ENCODE measurements at places on chromosomes 6 and 20. TPM values are rescaled to one million over a fixed set of nuclear protein-coding genes. Genes with fewer than 3 reads are reported as not detected.

- no peak overlapping the region for H3K27ac ChIP-seq
- no peaks in the 10 kb centered on the region for H3K27me3 ChIP-seq
- H3K4me3 ChIP-seq, result no peak overlapping the region
Measured at GRCh38 chr6:75755704-75756103, 6.7 kb downstream of the MYO6 start.

DNA sequence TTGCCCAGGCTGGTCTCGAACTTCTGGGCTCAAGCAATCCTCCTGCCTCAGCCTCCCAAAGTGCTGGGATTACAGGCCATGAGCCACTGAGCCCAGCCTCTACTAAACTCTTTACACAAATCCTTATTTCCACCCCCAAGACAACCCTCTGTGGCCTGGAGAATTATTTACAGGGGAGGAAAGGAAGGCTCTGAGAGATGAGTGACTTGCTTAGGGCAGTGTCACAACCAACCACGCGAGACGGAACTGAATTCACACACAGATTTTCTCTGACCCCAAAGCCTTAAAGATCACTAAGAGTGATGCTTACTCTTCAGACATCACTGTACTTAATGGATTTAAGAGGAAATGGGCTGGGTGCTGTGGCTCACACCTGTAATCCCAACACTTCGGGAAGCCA, 86.2 kb downstream of the RIPOR3 start:
- H3K4me1 ChIP-seq, result no peaks in the 10 kb centered on the region
- H3K27me3 ChIP-seq, result no peaks in the 10 kb centered on the region
- H3K4me3 ChIP-seq, result no peak overlapping the region
- H3K27ac ChIP-seq, result no peak overlapping the region
- H3K36me3 ChIP-seq, result no peaks in the 10 kb centered on the region

- no peaks in the 10 kb centered on the region for H3K27me3 ChIP-seq
- no peak overlapping the region for H3K27ac ChIP-seq
- H3K36me3 ChIP-seq, result no peaks in the 10 kb centered on the region
- peaks cover 11% of the 10 kb centered on the region for H3K4me1 ChIP-seq
- H3K4me3 ChIP-seq, result no peak overlapping the region
Measured at GRCh38 chr6:109118871-109119354, 23.6 kb downstream of the CEP57L1 start.

GRCh38 chr20:50475681-50476292, 34.4 kb upstream of the PTPN1 start:
- no peaks in the 10 kb centered on the region for H3K4me1 ChIP-seq
- H3K27ac ChIP-seq, result peak overlapping the region; percentile 16
- DNase-seq, result no peak
- H3K36me3 ChIP-seq, result no peaks in the 10 kb centered on the region
- no peak overlapping the region for H3K4me3 ChIP-seq

TRIM10 gene
- total RNA-seq, result 0.12 TPM

DNA sequence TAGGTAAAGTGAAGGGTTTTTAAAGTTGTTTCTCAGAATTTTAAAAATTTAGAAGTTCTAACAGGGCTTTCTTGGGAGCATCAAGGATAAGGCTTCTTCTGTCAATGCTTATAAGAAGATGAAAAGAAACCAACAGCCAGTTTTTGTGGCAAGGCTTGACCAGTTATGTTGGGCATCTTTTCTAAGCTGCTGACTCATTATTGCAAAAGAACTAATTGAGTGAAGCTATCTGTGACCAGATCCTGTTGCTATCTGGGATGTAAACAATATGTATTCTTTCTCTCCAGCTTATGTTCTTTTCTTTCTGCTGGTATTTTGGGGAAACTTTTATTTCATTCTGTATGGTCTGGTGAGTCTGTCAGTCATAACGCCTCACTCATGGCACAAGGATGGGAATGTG, 643.8 kb downstream of the HDGFL1 start:
- H3K27ac ChIP-seq, result no peak overlapping the region
- H3K4me1 ChIP-seq, result no peaks in the 10 kb centered on the region
- no peaks in the 10 kb centered on the region for H3K27me3 ChIP-seq
- no peaks in the 10 kb centered on the region for H3K36me3 ChIP-seq

GRCh38 chr20:44900231-44900854, 9.5 kb upstream of the PABPC1L start:
- no peak overlapping the region for H3K27ac ChIP-seq
- H3K4me3 ChIP-seq, result no peak overlapping the region
- no peaks in the 10 kb centered on the region for H3K36me3 ChIP-seq

DNA sequence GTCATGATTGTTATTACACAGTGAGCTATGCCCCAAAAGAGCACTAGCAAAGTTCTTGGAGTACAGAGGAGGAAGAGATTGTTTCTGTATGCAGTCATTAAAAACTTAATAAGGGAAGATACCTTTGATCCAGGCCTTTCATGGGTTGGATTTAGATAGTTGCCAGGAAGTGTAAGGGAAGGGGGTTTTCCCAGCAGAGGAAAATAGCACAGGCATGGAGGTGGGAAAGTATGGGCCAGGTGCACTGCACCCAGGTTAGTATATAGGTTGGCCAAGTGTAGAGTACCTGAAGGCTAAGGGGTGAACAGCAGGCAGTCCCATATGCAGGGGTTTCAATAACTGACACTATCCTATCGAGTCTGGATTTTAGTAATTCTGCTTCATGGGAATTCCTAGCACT, 101.4 kb downstream of the SOBP start:
- no peak overlapping the region for H3K4me3 ChIP-seq
- H3K27ac ChIP-seq, result no peak overlapping the region
- no peak for DNase-seq
- H3K36me3 ChIP-seq, result no peaks in the 10 kb centered on the region
- H3K27me3 ChIP-seq, result no peaks in the 10 kb centered on the region

DNA sequence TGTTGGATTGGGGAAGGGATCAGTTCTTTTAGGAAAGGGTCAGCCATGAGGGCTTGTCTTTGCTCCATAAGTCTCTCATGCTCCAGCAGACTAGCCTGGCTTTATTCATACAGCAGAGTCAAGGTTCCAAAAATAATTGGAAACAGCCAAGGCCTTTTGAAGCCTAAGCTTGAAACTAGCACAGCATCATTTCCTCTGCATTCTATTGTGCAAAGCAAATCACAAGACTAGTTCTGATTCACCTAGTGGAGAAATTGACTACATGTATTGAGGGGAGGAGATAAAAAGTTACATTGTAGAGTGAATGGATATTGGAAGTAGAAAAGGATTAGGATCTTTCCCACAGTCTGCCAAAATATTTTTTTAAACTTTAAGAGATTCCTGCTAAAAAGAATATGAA, 159.3 kb upstream of the PLCB4 start:
- no peak overlapping the region for H3K27ac ChIP-seq
- H3K36me3 ChIP-seq, result no peaks in the 10 kb centered on the region
- DNase-seq, result no peak
- no peak overlapping the region for H3K4me3 ChIP-seq

DNA sequence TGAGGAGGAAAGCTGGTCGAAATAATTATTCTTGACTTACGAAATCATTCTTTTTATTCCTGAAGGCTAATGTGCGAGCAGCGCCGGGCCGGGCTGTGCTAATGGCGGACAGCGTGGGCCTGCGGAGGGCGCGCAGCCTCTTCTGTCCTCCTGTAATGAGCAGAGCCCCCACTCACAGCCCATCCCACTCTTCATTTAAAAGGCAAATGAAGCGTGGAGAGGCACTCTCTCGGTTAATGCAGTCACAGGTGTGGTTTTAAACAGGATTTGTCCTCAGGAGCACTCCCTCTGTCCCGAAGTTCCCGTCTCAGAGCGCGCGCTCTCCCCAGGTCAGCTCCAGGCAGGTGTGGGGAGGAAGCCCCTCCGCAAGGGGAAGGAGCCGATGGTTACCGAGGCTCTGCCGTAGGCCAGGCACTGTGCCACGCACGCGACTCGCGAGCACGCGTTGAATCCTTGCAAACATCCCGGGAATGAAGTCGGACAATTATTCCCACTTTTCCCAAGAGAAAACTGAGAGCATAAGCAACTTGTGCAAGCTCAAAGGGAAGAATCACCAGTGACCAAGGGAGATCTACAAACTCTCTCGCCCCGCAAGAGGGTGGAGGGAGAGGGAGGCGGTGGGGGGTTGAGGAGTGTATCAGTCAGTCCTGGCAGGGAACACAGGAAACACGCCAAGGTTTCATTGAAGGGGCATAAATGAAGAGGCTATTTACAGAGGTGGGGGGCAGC, 35.5 kb upstream of the ZFAND3 start:
- peak; percentile 41 for DNase-seq
- H3K4me3 ChIP-seq, result peak overlapping the region; percentile 27
- no peaks in the 10 kb centered on the region for H3K36me3 ChIP-seq
- peaks cover 7% of the 10 kb centered on the region for H3K27me3 ChIP-seq

MTG2 gene
- 16.7 TPM for total RNA-seq

GRCh38 chr20:50523552-50524167, 13.5 kb downstream of the PTPN1 start:
- no peak overlapping the region for H3K4me3 ChIP-seq
- H3K4me1 ChIP-seq, result peaks cover 20% of the 10 kb centered on the region
- H3K27me3 ChIP-seq, result no peaks in the 10 kb centered on the region

DNA sequence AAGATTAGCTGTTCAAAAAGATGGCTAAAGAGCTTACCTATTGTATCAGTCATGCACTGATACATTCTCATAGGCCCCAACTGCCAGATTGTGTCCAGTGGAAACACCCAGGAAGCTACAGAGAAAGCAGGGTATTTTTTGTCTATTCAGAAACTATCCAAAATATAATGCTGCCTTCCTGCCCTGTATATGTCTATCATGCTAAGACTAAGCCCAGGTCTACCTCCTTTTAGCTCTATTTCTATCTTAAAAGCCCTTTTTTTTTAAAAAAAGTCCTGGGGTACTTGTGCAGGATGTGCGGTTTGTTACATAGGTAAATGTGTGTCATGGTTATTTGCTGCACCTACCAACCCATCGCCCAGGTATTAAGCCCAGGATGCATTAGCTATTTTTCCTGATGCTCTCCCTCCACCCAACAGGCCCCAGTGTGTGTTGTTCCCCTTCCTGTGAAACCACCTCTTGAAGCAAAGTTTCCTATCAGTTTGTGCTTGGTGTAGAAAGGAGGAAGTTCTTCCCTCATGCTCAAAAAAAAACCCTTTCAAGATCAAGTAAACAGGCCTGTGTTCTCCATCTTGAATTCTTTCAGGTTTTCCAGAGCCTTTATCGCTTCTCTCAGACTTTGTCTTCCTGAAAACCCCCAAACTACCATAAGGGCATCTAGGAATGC, 514 bp downstream of the DEFB129 start:
- H3K4me3 ChIP-seq, result no peak overlapping the region
- H3K4me1 ChIP-seq, result no peaks in the 10 kb centered on the region
- H3K36me3 ChIP-seq, result no peaks in the 10 kb centered on the region

- peaks cover 28% of the 10 kb centered on the region for H3K4me1 ChIP-seq
- no peaks in the 10 kb centered on the region for H3K36me3 ChIP-seq
- no peak overlapping the region for H3K4me3 ChIP-seq
- DNase-seq, result peak; percentile 62
- no peaks in the 10 kb centered on the region for H3K27me3 ChIP-seq
- peak overlapping the region; percentile 45 for H3K27ac ChIP-seq
Measured at GRCh38 chr20:25040438-25040831, 17.5 kb downstream of the ACSS1 start.

DNA sequence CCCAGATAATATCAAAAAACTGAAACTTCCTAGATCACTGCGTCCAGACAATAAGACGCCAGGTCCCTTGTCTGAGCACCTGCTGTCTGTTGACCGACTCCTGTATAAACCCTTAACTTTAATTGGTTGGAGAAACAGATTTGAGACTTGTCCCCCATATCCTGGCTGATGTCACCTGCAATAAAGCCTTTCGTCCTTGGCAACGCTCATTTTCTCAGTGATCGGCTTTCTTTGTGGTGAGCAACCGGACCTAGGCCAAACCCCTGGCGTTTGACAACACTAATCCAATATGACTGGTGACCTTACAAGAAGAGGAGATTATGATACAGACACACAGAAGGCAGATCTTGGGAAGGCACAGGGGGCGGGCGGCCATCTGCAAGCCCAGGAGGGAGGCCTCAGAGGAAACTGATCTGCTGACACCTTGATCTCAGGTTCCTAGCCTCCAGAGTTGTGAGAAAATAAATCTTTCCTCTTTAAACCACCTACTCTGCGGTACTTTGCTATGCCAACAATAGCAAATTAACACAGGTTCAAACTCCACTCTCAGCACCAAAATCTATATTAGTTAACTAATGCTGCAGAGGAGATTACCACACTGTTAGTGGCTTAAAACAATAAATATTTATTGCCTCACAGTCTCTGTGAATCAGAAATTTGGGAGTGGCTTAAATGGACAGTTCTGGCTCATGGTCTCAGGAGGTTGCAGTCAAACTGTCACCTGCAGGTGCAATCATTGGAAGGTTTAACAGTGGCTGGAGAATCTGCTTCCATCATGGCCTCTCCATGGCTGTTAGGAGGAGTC, 178.7 kb downstream of the OTOR start:
- no peaks in the 10 kb centered on the region for H3K27me3 ChIP-seq
- no peaks in the 10 kb centered on the region for H3K36me3 ChIP-seq
- H3K27ac ChIP-seq, result peak overlapping the region; percentile 84
- H3K4me1 ChIP-seq, result no peaks in the 10 kb centered on the region

SAMD5 gene
- 11.2 TPM for total RNA-seq

DNA sequence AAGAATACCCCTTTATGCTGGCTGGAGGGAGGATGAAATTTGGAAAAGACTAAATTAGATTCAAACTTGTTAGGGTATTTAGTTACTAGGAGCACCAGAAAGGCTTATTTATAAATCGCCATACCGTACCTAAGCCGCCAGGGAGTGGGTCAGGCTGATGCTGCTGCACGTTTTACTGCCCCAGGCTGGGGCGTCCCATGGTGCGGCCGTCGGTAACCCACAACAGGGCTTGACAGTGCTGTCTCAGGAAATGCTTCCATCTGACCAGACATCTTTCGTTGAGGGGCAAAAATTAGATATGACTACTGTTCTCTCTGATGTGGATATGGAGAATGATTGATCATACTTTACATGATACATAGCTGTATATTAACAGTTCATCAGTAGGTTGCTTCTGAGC, 52.9 kb downstream of the ARID1B start:
- no peaks in the 10 kb centered on the region for H3K4me1 ChIP-seq
- H3K4me3 ChIP-seq, result no peak overlapping the region
- DNase-seq, result no peak
- H3K36me3 ChIP-seq, result no peaks in the 10 kb centered on the region
- no peak overlapping the region for H3K27ac ChIP-seq
- H3K27me3 ChIP-seq, result no peaks in the 10 kb centered on the region

CST4 gene
- total RNA-seq, result 0.23 TPM

- H3K27ac ChIP-seq, result no peak overlapping the region
- H3K4me3 ChIP-seq, result no peak overlapping the region
- no peaks in the 10 kb centered on the region for H3K36me3 ChIP-seq
- no peak for DNase-seq
- no peaks in the 10 kb centered on the region for H3K4me1 ChIP-seq
Measured at GRCh38 chr6:94376876-94377275, 957.5 kb upstream of the EPHA7 start.

Measured in hepatocyte (in vitro differentiated cells).